AG10803 (cell line): ENCODE measurements at places on chromosomes 4 and X.

GRCh38 chrX:136185401-136186022, 38.2 kb downstream of the FHL1 start:
- peak; percentile 60 for DNase-seq

DNA sequence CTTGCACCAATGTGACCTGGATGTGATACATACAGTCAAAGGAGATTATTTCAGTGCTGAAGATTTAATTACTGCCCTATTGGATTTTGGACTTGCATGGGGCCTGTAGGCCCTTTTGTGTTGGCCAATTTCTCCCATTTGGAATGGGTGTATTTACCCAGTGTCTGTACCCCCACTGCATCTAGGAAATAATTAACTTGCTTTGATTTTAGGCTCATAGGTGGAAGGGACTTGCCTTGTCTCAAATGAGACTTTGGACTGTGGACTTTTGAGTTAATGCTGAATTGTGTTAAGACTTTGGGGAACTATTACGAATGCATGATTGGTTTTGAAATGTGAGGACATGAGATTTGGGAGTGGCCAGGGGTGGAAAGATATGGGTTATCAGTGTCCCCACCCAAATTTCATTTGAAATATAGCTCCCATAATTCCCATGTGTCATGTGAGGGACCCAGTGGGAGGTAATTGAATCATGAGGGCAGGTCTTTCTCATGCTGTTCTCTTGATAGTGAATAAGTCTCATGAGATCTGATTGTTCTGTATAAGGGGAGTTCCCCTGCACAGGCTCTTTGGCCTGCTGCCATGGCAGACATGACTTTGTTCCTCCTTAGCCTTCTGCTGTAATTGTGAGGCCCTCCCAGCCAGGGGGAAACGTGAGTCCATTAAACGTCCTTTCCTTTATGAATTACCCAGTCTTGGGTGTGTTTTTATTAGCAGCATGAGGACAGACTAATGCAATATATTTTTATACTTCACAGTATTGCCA, 362.2 kb upstream of the SPANXN4 start:
- no peak for DNase-seq

DNA sequence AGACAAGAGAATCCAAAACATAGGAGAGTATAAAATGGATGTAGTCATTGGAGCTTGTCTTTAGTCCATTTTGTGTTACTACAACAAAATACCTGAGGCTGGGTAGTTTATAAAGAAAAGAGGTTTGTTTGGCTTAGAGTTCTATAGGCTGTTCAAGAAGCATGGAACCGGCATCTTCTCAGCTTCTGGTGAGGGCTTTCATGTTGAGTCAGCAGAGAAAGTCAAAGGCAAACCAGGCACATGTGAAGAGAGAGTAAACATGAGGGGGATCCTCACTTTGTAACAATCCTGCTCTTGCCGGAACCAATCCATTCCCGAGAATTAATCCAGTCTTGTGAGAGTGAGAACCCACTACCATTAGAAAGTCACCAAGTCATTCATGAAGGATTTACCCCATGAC, 8.1 kb upstream of the HCCS start:
- DNase-seq: no peak

GRCh38 chr4:127355743-127356142, 277.0 kb upstream of the INTU start:
- no peak for DNase-seq

DNA sequence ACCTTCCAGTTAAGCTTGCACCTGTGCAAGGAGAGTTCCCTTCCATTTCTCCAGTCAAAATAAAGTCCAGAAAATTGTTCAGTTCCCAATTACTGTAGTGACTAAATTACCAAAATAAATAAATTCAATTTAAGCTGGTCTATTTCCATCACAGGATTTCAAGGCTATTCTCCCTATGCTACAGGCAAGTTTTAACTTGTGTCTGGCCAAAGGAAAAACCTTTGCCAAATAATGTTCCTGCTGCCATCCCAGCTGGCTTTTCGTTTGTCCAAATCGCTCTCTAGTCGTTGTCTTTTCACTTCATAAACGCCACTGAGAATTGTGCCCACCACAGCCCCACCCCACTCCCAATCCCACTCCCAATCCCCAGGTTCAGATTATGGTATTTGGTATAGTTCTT, 2.4 kb downstream of the KCTD8 start:
- DNase-seq: no peak

GRCh38 chrX:53817548-53817947, 131.0 kb upstream of the HUWE1 start:
- no peak for DNase-seq

DNA sequence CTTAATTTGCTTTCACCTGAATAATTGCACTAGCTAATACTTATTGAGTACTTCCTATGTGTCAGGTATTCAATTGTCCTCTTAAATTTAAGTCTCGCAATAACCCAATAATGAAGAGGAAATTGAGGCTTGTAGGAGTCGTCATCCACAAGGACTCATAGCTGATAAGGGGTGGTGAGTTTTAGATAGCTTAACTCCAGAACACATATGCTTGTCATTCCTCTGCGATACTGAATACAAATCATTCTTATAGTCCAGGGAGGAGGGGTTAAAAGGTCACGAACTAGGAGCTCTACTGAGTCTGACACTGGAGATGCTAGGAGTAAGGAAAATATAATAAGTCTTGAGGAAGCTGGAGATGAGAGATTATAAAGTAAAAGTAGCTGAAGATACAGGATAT, 1.4 kb upstream of the PACRGL start:
- DNase-seq: no peak

GRCh38 chr4:117691572-117692351, 342.5 kb upstream of the NDST3 start:
- DNase-seq: no peak

- no peak for DNase-seq
These were observed 86.0 kb downstream of the WWC2 start for GRCh38 chr4:183185018-183185417.

- DNase-seq: no peak
These were observed 73.9 kb upstream of the MAP9 start for GRCh38 chr4:155450676-155451075.

- no peak for DNase-seq
These were observed 78.9 kb downstream of the NCAPG start for GRCh38 chr4:17889692-17890091.

DNA sequence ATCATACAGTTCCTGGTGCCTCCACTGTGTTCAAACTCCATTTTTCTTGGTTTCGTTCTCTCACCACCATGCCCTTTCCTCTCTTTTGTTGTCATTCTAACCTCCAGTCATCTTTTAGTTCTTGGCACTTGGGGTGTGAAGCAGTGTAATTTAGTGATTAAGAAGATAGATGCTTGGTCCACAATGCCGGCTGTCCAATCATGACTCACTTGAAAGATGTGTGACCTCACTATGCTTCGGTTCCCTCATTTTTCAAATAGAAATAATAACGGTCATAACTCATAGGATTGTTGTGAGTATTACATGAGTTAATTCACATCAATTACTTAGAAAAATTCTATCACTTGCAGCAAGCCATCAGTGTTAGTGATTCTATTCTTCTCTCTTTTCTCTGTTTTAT, 327.8 kb downstream of the ADGRL3 start:
- no peak for DNase-seq

DNA sequence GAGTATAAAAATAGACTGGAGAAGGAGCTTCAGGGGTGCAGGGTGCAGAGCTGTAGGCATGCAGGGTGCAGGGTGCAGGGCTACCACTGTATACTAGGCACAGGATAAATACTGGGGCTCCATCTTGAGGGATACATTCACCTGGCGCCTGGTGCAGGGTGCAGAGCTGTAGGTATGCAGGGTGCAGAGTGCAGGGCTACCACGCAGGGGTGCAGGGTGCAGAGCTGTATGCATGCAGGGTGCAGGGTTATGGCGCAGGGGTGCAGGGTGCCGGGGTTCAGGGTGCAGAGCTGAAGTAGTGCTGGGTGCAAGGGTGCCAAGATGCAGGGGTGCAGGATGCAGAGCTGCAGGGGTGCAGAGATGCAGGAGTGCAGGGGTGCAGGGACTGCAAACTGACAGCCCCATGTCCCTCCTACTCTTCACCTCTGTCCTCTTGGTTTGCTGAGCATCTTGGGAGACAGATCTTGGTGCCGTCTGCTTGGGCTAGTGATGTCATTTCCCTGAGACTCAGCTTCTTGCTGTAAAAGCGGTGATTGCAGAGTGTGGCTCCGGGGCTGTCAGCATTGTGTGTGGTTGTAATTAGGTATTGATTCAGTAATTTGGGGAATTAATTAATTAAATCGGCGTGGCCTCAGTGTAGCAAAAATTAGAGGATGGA, 91.2 kb downstream of the ADRA2C start:
- no peak for DNase-seq

DNA sequence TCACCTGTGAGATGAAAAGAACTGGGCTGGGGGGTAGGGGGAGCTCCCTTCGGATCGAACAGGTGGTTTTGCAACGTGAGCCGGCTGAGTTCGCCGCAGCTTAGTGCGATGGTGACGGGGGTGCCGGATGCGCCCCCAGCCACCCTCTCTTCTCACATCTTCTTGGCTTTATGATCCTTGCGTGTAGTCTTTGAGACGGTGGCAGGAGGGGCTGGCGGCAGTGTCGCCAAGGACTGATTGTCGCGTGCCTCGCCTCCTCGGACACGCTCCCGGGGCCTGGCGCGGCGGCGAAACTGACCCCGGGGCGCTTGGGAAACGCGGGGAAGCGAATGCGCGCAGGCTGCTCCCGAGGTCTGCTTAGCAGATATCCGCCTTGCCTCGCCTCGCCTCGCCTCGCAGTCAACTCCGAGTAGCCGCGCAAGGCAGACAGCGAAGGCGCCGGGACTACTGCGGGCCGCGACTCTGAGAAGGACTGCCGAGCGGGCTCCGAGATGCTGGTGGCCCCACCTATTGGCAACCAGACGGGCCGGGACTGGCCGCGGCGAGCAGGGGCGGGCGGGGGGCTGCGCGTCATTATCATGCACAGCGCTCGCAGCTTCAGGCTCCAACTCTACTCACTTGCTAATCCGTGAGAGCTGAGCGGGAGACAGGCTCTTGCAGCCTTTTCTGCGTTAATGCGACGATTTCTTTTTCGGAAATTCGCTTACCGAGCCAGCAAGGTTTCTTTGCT, 1.5 kb downstream of the GRID2 start:
- DNase-seq: peak; percentile 7

- DNase-seq: no peak
These were observed 618 bp downstream of the BEND4 start for GRCh38 chr4:42151568-42152506.

GRCh38 chr4:128757712-128758111, 51.8 kb upstream of the JADE1 start:
- DNase-seq: peak; percentile 3

DNA sequence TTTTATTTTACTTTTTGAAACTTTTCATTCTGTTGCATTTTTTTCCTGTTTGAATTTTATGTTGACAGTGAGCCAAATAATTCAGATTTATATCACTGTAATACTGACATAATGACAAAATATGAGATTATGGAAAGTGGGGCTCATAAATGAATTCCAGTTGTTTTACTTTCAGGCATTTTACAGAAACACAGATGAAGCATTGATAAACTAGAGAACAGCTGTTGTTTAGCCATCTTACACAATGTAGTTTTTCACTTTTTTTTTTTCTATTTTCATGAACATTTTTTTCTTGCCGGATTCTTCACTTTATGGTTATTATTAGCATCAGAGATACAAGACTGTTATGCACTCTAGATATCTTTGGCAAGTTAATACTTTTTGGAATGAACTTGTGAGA, 91.7 kb upstream of the PAQR3 start:
- no peak for DNase-seq

- DNase-seq: peak; percentile 10
These were observed 39.6 kb upstream of the TMEM150C start for GRCh38 chr4:82601242-82602015.

- peak; percentile 43 for DNase-seq
These were observed 59.0 kb downstream of the WWC2 start for GRCh38 chr4:183158062-183158461.

DNA sequence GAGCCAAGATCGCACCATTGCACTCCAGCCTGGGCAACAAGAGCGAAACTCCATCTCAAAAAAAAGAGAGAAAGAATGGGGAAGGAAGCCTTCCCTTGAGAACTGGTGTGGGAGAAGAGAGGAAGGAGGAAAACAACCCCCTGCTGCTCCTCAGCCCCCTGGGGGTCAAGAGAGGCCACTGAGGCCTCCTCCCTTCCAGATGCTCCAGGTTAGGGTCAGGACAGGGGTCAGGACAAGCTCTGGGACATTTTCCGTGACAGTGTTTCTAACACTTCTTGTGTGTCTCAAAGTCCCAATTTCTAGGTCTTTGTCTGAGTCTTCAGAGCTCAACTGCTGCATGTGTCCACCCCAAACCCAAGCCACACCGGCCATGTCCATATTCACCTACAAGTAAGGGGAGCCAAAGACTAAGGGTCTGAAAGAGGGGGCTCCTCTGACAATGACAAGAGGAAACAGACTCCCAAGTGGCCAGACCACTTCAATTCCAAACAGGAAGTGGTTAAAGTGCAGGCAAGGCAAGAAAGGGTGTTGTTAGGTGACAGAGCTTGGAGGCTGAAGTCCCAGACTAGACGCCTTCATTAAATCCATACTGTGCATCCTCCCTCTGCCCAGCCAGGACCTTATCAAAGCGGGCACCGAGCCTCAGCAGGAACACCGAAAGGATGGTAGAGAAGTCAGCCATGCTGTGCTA, 8.3 kb downstream of the L1CAM start:
- no peak for DNase-seq

- DNase-seq: no peak
These were observed 466.4 kb downstream of the MAGEE1 start for GRCh38 chrX:76893930-76894329.

DNA sequence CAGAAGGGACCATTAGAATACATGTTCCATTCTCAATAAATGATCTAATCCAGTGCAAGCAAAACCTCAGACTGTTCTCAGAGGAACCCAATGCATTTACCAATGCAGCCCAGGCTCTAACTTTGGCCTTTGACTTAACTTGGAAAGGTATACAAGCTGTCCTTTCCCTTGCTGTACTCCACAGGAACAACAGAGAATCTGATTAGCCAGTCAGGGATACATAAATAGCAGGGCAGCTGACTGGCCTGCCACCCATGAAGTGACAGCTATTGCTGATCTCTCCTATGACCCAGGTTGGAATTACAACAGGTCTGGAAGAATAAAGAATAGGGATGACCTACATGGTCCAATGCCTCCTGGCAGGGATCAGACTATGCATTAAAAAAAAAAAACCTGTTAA, 14.5 kb upstream of the CT45A1 start:
- no peak for DNase-seq

DNA sequence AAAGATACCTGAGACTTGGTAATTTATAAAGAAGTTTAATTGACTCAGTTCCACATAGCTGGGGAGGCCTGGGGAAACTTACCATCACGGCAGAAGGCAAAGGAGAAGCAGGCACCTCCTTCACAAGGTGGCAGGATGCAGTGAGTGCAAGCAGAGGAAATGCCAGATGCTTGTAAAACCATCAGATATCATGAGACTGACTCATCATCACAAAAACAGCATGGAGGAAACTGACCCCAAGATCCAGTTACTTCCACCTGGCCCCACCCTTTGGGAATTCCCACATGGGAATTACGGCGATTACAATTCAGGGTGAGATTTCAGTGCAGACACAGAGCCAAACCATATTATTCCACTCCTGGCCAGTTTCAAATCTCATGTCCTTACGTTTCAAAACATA, 514.7 kb upstream of the SPANXN1 start:
- DNase-seq: peak; percentile 13

- DNase-seq: no peak
These were observed 2.1 kb downstream of the PITX2 start for GRCh38 chr4:110620691-110621327.
